ENCODE measurements at places on chromosomes 13 and 19.

GRCh38 chr13:110328573-110328972 is 21.5 kb downstream of the COL4A2 start:
- no peak for DNase-seq

DNA sequence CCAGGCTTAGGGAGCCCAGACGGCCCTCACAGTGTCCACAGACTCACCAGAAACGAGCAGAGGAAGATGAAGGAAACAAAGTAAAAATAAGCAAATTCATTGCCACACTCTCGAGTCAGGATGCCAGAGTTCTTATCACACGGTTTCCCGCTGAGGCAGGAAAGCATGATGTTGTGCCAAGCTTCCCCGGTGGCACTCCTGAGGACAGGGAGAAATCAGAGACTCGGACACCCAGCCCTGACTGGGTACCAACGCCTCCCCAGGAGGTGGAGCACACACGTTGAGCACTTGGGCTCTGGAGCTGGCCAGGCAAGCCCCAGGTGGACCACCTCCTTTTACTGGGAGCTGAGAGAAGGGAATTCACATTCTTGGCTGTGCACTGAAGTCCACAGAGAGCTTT is 81.5 kb downstream of the IER2 start:
- no peak for DNase-seq

- DNase-seq, result no peak
These were observed 225.8 kb downstream of the OXGR1 start for GRCh38 chr13:96768524-96768923.

- DNase-seq, result no peak
These were observed 65.6 kb upstream of the NPAS1 start for GRCh38 chr19:46953955-46954501.

- no peak for DNase-seq
These were observed 108.3 kb downstream of the ABCC4 start for GRCh38 chr13:95192998-95193397.

- DNase-seq, result peak; percentile 37
These were observed 2.6 kb downstream of the B3GNT8 start for GRCh38 chr19:41424335-41425173.

DNA sequence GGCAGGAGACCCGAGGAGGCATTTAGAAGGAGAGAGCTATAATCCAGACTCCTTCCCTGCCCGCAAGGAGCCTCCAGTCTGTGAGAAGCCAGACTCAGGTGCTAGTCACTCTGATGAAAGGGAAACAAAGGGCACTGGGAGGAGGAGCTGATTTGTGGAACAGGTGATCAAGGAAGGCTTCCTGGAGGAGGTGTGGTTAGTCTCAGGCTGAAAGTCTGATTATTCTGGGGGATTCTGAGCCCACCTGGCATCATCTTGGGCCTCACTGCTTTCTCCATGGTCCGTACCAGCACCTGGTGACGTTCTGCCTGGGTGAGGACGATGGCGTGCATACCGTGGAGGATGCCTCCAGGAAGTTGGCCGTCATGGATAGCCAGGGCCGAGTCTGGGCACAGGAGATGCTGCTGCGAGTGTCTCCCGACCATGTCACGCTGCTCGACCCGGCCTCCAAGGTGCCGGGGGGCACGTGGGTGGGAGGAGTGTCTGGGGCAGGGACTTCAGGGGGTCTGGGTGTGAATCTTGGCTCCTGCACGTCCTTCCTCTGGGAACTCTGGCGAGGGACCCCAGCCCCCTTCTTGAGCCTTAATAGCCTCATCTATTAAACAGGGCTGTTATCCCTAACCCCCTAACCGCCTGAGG is 3.9 kb downstream of the EPS8L1 start:
- DNase-seq, result no peak

- DNase-seq, result no peak
These were observed 281.8 kb upstream of the ZNF507 start for GRCh38 chr19:32063601-32064000.

DNA sequence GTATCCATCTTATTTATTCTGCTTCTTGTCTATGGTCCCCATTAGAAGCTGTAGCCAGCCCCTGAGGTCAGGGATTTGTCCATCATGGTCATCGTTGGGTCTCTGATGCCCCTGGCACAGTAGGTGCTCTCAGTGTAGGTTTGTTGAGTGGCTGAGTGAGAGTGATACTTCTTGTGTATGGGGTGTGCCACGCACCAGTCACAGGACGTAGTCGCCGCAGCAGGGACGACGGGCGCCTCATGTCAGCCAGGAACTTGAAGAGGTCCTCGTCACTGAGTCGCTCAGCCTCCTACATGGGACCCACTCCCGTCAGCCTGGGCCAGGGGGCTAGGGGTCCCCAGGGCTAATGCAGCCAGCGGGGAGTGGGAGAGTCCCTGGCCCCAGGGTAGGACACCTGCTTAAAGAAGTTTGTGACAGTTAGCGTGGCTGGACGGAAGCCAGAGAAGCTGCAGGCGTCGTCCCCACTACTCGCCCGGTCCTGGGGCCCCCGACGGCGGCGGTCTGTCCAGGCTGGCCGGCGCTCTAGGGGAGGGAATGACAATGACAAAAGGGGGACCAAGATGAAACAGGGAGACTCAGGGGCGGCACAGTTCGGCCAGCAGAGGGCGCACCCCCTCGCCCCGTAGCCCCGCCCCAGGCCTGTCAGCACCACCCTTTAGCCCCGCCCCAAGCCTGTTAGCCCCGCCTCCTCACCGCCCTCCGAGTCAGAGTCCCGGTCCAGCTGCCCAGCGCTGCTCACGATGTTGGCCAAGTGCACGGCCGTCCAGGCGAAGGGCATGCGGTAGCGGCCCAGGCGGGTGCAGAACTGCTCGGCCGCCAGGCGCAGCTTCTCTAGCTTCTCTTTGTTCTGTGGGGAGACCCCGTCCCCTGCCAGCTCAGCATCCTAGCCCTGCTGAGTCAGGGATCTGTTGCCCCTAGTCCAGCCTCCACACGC is 3.7 kb downstream of the ANGPTL8 start:
- DNase-seq, result peak; percentile 88

DNA sequence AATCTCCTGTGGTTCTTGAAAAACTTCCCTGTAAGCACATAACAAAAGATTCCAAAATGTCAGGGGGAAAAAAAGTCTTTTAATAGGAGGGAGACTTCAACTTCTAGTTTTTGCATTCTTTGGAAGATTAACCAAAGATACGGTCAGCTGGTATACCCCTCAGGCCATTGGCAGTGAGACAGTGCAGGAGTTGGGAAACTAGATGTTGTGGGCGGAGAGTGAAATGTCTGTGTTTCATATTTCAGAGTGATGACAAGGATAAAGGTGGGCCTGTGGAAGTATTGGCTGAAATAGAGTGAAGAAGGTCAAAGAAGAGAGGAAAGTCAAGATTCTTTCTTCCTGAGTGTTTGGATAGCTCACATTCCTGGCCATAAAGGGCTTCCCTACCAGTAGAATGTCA is 40.8 kb downstream of the CYP2B6 start:
- DNase-seq, result no peak

DNA sequence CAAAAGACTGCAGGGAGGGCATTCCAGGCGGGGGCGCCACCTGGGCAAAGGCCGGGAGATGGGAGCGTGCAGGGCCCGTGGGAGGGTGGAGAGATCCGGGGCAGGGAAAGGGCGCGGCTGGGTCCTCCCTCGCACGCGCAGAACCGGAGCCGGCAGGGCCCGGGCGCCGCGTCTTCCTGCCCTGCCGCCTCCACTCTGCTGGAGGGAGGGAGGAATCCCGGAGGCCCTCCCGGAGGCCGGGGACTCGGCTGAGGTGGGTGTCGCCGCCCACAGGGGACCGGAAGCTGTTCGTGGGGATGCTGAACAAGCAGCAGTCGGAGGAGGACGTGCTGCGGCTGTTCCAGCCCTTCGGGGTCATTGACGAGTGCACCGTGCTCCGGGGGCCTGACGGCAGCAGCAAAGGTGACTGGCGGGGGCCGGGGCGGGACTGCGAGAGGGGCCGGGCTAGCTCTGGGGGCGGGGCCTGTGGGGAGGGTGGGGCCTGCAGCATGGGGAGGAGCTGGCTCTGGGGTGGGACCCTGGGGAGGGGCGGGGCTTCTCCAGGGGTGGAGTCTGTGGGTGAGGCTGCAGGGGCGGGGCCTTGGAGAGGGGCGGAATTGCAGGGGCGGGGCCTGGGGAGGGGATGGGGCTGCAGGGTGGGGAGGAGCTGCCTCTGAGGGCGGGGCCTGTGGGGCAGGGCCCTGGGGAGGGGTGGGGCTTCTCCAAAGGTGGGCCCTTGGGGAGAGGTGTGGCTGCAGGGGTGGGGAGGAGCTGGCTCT is 51.3 kb downstream of the CELF5 start:
- peak; percentile 94 for DNase-seq

GRCh38 chr19:29527500-29528328 is 1.9 kb downstream of the VSTM2B start:
- DNase-seq, result no peak

GRCh38 chr19:46629546-46630025 is 4.7 kb upstream of the PTGIR start:
- DNase-seq, result no peak

GRCh38 chr13:85140192-85140591 is 659.0 kb downstream of the SLITRK6 start:
- DNase-seq, result no peak

DNA sequence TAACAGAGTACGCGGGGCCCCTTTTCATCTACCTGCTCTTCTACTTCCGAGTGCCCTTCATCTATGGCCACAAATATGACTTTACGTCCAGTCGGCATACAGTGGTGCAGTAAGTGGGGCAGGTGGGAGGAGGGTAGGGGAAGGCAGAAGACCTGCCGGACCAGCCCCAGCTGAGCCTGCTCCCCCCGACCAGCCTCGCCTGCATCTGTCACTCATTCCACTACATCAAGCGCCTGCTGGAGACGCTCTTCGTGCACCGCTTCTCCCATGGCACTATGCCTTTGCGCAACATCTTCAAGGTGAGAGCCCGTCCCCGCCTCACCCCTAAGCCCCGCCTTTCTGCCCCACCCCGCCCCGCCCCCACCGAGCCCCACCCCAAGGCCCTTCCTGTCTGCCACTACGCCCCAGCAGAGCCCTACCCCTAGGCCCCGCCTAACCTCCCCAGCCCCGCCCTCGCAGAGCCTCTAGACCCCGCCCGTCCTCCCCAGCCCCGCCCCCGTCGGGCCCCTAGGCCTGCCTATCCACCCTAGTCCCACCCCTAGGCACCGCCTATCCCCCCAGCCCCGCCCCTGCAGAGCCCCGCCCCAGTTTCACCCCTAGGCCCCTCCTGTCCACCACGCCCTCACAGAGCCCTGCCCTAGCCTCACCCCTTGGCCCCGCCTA is 7.7 kb downstream of the NDUFB7 start:
- DNase-seq, result peak; percentile 70

GRCh38 chr13:19153782-19154450 is 27.7 kb downstream of the TUBA3C start:
- no peak for DNase-seq

DNA sequence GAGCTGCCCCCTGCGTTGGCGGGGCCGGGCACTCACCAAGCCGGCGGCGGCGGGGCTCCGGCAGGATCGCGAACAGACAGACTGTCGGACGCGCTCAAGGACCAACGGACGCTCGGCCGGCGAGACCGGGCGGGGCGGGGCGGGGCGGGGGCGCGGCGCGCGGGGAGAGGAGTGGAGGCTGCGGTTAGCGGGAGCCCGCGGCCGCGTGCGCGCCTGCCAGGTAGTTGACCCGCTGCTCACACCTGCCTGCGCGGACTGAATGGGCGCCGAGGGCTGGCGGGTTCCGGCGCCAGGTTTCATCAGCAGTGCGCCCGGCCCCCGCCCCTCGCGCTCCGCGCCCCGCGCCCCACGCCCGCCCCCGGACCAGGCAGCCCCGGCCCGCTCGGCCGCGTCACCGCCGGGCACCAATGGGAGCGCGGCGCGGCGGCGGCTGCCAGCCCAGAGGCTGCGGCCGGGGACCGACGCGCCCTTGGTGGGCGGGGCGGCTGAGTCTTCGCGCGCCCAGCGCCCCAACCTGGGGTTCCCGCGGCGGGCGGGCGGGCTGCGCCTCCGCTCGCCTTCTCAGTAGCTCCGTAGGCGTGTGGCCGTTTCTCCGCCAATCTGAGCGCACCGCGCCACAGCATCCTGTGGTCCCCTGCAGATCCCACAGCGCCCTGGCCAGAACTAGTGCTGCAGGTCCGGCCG is at the start of gene SLC7A1:
SLC7A1 (minus strand) TSS at position 309 of the 684 bp plus-strand sequence. CDS start 59,500 bp downstream, outside the sequence.
- DNase-seq, result peak; percentile 87

DNA sequence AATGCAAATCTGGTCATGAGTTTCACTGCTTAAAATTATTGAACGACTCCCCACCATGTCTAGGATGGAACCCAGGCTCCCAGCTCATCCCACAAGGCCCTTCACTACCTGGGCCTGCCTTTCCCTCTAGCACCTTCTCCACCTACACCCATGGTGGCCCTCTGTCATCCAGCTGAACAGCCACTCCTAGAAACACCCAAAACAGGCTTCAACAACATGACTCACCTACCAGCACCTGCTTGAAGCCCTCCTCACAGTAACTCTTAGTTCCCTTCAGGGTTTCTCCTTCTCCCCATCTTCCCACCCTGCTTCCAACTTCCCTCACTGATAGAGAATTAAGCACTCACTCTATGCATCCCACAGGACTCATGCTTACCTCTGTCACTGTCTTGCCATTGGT is 6.6 kb upstream of the IGFL2 start:
- DNase-seq, result no peak

DNA sequence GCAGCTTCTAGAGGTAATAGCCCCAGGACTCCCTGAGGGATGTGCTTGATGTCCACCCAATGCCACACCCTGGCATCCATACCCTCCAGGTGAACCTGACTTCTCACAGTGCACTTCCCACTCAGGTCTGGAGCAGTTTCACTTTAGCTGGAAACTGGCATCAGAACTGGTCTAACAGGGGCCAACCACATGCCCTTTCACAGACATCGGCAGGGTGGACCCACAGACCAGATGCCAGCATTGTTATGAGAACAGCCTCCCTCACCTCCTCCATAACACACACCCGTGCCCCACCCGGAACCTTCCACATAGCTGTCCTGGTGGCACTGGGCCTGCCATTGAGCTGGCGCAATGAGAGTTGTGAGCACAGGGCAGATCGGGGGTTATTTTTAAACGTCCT is 77.4 kb upstream of the GPR12 start:
- DNase-seq, result no peak

- no peak for DNase-seq
These were observed 132.8 kb upstream of the SPRY2 start for GRCh38 chr13:80473695-80474094.

- no peak for DNase-seq
These were observed 68.4 kb downstream of the ALOX5AP start for GRCh38 chr13:30803749-30804148.

- DNase-seq, result peak; percentile 70
These were observed 767 bp upstream of the GADD45B start for GRCh38 chr19:2475018-2475701.

DNA sequence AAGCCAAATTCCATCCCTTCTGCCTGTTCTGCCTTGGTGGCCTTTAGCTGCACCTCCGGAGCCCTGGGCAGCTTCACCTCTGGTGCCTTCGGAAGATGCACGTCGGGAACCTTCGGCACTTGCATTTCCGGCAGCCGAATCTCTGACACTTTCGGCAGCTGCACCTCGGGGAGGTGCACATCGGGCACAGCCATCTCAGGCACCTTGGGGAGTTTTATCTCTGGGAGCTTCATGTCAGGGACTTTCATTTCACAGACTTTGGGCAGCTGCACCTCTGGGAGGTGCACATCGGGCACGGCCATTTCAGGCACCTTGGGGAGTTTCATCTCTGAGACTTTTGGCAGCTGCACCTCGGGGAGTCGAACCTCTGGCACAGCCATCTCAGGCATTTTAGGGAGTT is 6.0 kb upstream of the HIPK4 start:
- DNase-seq, result no peak

All from activated CD8-positive, alpha-beta T cell treated with anti-CD3 and anti-CD28 coated beads, Interleukin-2, amount 10 ng/mL, durations not matched to agents 7 days and 5 days (primary cell).